ENCODE measurements at places on chromosomes 5 and 9.

DNA sequence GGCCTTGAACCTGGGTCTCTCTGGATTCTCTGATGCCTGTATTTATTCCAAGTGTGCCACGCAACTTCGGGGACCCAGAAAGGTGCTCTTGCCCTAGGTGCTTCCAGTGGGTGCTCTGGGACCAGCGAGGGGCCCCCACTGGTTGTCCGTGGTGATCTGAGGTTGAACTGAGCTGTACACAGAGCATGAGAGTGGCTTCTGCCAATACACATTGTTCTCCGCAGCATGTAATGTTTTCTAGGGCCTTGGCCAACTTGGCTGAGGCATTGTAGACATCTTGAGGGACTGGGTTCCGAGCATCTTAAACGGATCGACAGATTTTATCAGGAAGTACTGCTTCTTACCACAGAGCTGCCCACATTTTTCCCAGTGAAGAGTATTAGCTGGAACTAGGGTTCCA, 117.9 kb downstream of the MTX3 start:
- no peak overlapping the region for H3K4me3 ChIP-seq
- no peaks in the 10 kb centered on the region for H3K4me1 ChIP-seq
- no peak for DNase-seq
- no peaks in the 10 kb centered on the region for H3K36me3 ChIP-seq

GRCh38 chr9:36208521-36209253, 18.0 kb downstream of the CLTA start:
- H3K27me3 ChIP-seq: no peaks in the 10 kb centered on the region
- H3K36me3 ChIP-seq: peaks cover 18% of the 10 kb centered on the region
- peak overlapping the region; percentile 22 for H3K4me3 ChIP-seq
- no peak for DNase-seq

- no peak overlapping the region for H3K4me3 ChIP-seq
- H3K4me1 ChIP-seq: no peaks in the 10 kb centered on the region
- no peaks in the 10 kb centered on the region for H3K27me3 ChIP-seq
- no peak overlapping the region for H3K27ac ChIP-seq
- no peak for DNase-seq
- no peaks in the 10 kb centered on the region for H3K36me3 ChIP-seq
Observed at GRCh38 chr9:120365386-120365785, 214.6 kb downstream of the CDK5RAP2 start.

DNA sequence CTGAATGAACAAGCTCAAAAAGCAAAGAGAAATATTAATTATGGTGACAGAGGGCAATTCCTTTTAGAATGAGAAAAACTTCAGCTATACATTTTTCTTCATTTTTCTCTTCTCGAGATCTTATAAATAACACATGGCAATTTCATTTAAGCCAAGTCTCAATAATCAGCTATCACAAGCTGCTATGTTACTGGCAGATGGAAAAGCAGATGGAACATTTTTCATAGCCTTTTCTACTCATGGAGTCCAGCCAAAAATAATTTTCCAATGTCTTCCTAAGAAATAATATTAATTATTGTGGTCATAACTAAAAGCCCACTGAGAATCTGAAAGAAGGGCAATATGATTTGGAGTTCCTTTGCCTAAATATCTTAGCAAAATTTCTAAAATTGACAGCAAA, 35.6 kb downstream of the SKIC3 start:
- peaks cover 32% of the 10 kb centered on the region for H3K36me3 ChIP-seq
- no peaks in the 10 kb centered on the region for H3K4me1 ChIP-seq
- no peak overlapping the region for H3K4me3 ChIP-seq
- H3K27me3 ChIP-seq: no peaks in the 10 kb centered on the region
- no peak overlapping the region for H3K27ac ChIP-seq

DNA sequence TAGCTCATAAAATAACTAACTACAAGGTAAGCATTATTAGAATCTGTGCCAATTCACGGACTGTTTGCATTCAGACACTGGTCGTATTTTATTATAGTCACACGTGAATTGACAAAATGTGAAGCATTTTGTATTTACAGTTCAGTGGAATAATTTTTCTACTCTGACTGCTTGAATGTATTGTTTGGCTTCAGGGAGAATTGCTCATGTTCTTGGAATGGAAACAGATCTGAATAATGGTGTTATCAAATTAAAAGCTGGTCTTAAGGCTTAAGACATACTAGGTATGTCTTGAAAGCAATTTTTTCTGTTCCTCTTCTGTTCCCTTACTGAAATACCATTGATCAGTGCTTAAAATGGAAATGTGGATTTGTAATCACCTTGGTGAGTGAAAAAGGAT, 543.7 kb upstream of the TLE4 start:
- no peak overlapping the region for H3K4me3 ChIP-seq
- H3K36me3 ChIP-seq: no peaks in the 10 kb centered on the region
- no peaks in the 10 kb centered on the region for H3K27me3 ChIP-seq
- no peak for DNase-seq
- no peaks in the 10 kb centered on the region for H3K4me1 ChIP-seq

- peaks cover 7% of the 10 kb centered on the region for H3K4me1 ChIP-seq
- H3K27ac ChIP-seq: peak overlapping the region; percentile 99
- peak overlapping the region; percentile 97 for H3K4me3 ChIP-seq
- DNase-seq: no peak
- H3K27me3 ChIP-seq: peaks cover 7% of the 10 kb centered on the region
- H3K36me3 ChIP-seq: peaks cover 5% of the 10 kb centered on the region
Observed at GRCh38 chr9:104094534-104095015, 466 bp downstream of the SMC2 start.

GRCh38 chr9:621201-621855, 220.2 kb upstream of the DMRT1 start:
- H3K36me3 ChIP-seq: no peaks in the 10 kb centered on the region
- peaks cover 7% of the 10 kb centered on the region for H3K27me3 ChIP-seq
- no peak overlapping the region for H3K27ac ChIP-seq
- DNase-seq: no peak

DNA sequence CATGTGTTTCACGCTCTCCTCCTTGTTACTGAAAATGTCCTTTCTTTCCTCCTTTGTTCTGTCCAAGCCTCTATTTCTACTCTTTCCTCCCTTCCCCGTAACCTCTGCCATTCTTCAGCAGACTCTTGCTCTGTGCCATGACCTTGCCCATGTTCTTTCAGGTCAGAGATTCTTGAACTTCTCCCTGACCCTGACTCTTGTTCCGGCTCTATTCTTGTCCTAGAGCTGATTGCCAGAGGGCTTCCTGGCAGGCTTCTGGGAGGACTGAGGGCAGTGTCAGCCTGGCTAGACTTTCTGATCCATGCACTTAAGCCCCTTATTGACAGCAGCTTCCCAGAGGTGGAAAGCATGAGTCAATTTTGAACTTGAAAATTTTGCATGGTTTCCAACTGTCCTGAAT, 174.2 kb downstream of the TMEM161B start:
- H3K36me3 ChIP-seq: no peaks in the 10 kb centered on the region
- no peak overlapping the region for H3K4me3 ChIP-seq
- H3K27me3 ChIP-seq: peaks cover 9% of the 10 kb centered on the region
- DNase-seq: no peak
- no peaks in the 10 kb centered on the region for H3K4me1 ChIP-seq
- H3K27ac ChIP-seq: no peak overlapping the region

- H3K27ac ChIP-seq: no peak overlapping the region
- H3K4me1 ChIP-seq: no peaks in the 10 kb centered on the region
- H3K36me3 ChIP-seq: no peaks in the 10 kb centered on the region
- no peak overlapping the region for H3K4me3 ChIP-seq
- DNase-seq: no peak
- H3K27me3 ChIP-seq: peaks cover 15% of the 10 kb centered on the region
Observed at GRCh38 chr9:74783408-74783807, 104.3 kb downstream of the TRPM6 start.

GRCh38 chr5:10600626-10601245, 36.9 kb downstream of the ANKRD33B start:
- no peak for DNase-seq
- no peaks in the 10 kb centered on the region for H3K36me3 ChIP-seq
- no peak overlapping the region for H3K27ac ChIP-seq

- H3K4me3 ChIP-seq: no peak overlapping the region
- no peak overlapping the region for H3K27ac ChIP-seq
- no peaks in the 10 kb centered on the region for H3K4me1 ChIP-seq
- H3K27me3 ChIP-seq: no peaks in the 10 kb centered on the region
Observed at GRCh38 chr5:60371065-60371464, 328.9 kb downstream of the DEPDC1B start.

GRCh38 chr5:10308844-10309243, 1.1 kb upstream of the CMBL start:
- peak overlapping the region; percentile 20 for H3K4me3 ChIP-seq
- peaks cover 27% of the 10 kb centered on the region for H3K27me3 ChIP-seq
- peaks cover 13% of the 10 kb centered on the region for H3K4me1 ChIP-seq
- no peak overlapping the region for H3K27ac ChIP-seq
- no peak for DNase-seq

GRCh38 chr9:6552498-6553121, 92.9 kb downstream of the GLDC start:
- H3K36me3 ChIP-seq: no peaks in the 10 kb centered on the region
- H3K4me1 ChIP-seq: no peaks in the 10 kb centered on the region
- H3K27ac ChIP-seq: no peak overlapping the region
- no peaks in the 10 kb centered on the region for H3K27me3 ChIP-seq

DNA sequence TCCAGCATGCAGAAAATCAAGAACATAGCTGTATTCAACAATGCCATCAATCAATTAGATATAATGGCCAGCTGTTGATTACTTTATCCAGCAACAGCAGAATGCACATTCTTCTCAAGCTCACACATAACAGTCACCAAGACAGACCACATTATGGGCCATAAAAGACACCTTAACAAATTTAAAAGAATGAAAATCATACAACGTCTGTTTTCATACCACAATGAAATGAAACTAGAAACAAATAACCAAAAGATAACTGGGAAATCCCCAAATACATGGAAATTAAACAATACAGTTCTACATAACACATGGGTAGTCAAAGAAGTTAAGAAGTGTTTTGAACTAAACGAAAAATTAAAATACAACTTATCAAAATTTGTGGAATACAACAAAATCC, 130.9 kb upstream of the GNA14 start:
- DNase-seq: no peak
- H3K27ac ChIP-seq: peak overlapping the region; percentile 26
- H3K4me3 ChIP-seq: peak overlapping the region; percentile 69
- peaks cover 11% of the 10 kb centered on the region for H3K36me3 ChIP-seq
- H3K27me3 ChIP-seq: no peaks in the 10 kb centered on the region

GRCh38 chr9:3750321-3750720, 224.5 kb upstream of the RFX3 start:
- peaks cover 39% of the 10 kb centered on the region for H3K4me1 ChIP-seq
- peak overlapping the region; percentile 79 for H3K27ac ChIP-seq
- peak overlapping the region; percentile 19 for H3K4me3 ChIP-seq
- peaks cover 8% of the 10 kb centered on the region for H3K36me3 ChIP-seq

DNA sequence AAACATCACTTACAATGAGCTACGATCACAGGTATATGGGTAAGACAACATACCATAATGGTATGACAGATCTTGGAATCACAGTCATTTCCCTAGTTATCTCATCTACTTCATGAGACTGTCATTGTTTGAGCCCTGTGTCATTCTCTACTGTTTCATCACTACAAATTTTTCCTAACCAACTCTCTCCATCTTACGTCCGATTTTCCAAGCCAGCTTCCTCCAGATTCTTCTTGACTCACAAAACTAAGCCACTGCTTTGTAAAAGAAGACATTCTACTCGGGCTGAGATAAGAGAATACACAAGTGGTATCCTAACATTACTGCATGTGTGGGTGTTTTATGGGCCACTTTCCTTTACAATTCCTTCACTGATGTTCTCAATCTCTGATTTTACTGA, 49.6 kb downstream of the SERINC5 start:
- DNase-seq: no peak
- no peak overlapping the region for H3K4me3 ChIP-seq
- H3K27me3 ChIP-seq: no peaks in the 10 kb centered on the region
- H3K36me3 ChIP-seq: no peaks in the 10 kb centered on the region
- no peak overlapping the region for H3K27ac ChIP-seq

- H3K27me3 ChIP-seq: peaks cover 27% of the 10 kb centered on the region
- no peak overlapping the region for H3K27ac ChIP-seq
- H3K4me1 ChIP-seq: no peaks in the 10 kb centered on the region
- H3K36me3 ChIP-seq: no peaks in the 10 kb centered on the region
Observed at GRCh38 chr9:87069690-87070089, 122.4 kb upstream of the GAS1 start.

DNA sequence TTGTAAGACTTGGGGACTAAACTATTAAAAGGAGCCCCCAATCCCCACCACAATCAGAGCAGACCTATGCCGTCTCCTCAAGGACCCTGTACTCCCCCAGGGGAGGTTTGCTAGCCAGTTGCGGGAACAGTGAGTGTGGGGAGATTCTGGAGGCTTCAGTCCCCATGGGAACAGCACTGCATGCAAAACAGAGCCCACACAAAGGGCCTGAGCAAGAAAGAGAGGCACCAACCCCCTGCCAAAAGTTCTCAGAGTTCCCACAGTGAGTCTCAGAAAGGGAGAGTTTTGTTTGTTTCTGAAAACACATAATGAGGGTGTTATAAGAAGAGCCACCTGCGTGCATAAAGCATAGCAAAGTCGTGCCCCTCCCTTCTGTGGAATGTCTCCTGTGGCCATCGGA, 56.6 kb downstream of the CFAP90 start:
- H3K36me3 ChIP-seq: no peaks in the 10 kb centered on the region
- no peaks in the 10 kb centered on the region for H3K4me1 ChIP-seq
- no peak for DNase-seq
- H3K27me3 ChIP-seq: peaks cover 7% of the 10 kb centered on the region
- H3K4me3 ChIP-seq: no peak overlapping the region
- no peak overlapping the region for H3K27ac ChIP-seq

- no peak overlapping the region for H3K4me3 ChIP-seq
- no peaks in the 10 kb centered on the region for H3K36me3 ChIP-seq
- no peak for DNase-seq
- H3K4me1 ChIP-seq: no peaks in the 10 kb centered on the region
Observed at GRCh38 chr5:124858612-124859011, 112.2 kb upstream of the ZNF608 start.

- no peaks in the 10 kb centered on the region for H3K27me3 ChIP-seq
- no peak overlapping the region for H3K27ac ChIP-seq
- no peaks in the 10 kb centered on the region for H3K36me3 ChIP-seq
- no peak overlapping the region for H3K4me3 ChIP-seq
- no peak for DNase-seq
Observed at GRCh38 chr9:89996773-89997172, 392.0 kb downstream of the GADD45G start.

- no peak overlapping the region for H3K27ac ChIP-seq
- H3K4me3 ChIP-seq: no peak overlapping the region
- H3K4me1 ChIP-seq: no peaks in the 10 kb centered on the region
Observed at GRCh38 chr9:81318571-81318970, 370.8 kb downstream of the TLE1 start.

- H3K36me3 ChIP-seq: peaks cover 4% of the 10 kb centered on the region
- DNase-seq: no peak
- peaks cover 5% of the 10 kb centered on the region for H3K4me1 ChIP-seq
- H3K27ac ChIP-seq: no peak overlapping the region
- no peak overlapping the region for H3K4me3 ChIP-seq
Observed at GRCh38 chr9:135858491-135859185, 48.7 kb downstream of the CAMSAP1 start.

GRCh38 chr5:103280967-103281366, 22.4 kb downstream of the MACIR start:
- no peak for DNase-seq
- no peaks in the 10 kb centered on the region for H3K4me1 ChIP-seq
- no peak overlapping the region for H3K4me3 ChIP-seq
- no peaks in the 10 kb centered on the region for H3K36me3 ChIP-seq
- H3K27ac ChIP-seq: no peak overlapping the region

All from natural killer cell treated with Interleukin-12 subunit alpha and Interleukin-12 subunit beta and Interleukin-15 and Interleukin-18, amount 100 ng/mL, for 72 hours (primary cell).